ENCODE measurements at places on chromosomes 2 and 18. TPM values are rescaled to one million over a fixed set of nuclear protein-coding genes. Genes with fewer than 3 reads are reported as not detected.

The TWIST2 gene
- total RNA-seq: not detected

The RMDN2 gene
- total RNA-seq: 1.1 TPM

The TWSG1 gene
- 33.7 TPM for total RNA-seq

The GATA6 gene
- not detected for total RNA-seq

The HNMT gene
- 1.1 TPM for total RNA-seq

The C2orf15 gene
- total RNA-seq: 1.6 TPM

The SCG2 gene
- not detected for total RNA-seq

The RESP18 gene
- total RNA-seq: not detected

The CNGA3 gene
- total RNA-seq: not detected

The ZAP70 gene
- 19.1 TPM for total RNA-seq

The MYL1 gene
- total RNA-seq: not detected

The RNF144A gene
- 35.0 TPM for total RNA-seq

The SOX11 gene
- not detected for total RNA-seq

The RAX gene
- total RNA-seq: not detected

The CFLAR gene
- 118 TPM for total RNA-seq

The CD302 gene
- 16.4 TPM for total RNA-seq

The ALKAL2 gene
- not detected for total RNA-seq

The CD8A gene
- total RNA-seq: 0.27 TPM

The GCKR gene
- total RNA-seq: under 0.01 TPM

The TANC1 gene
- total RNA-seq: 7.3 TPM

The VPS54 gene
- 9.4 TPM for total RNA-seq

The ANKRD39 gene
- 11.8 TPM for total RNA-seq

The IL1R1 gene
- total RNA-seq: 0.27 TPM

The TGIF1 gene
- 56.0 TPM for total RNA-seq

The OTOS gene
- total RNA-seq: not detected

The CFAP65 gene
- not detected for total RNA-seq

The TUBB8B gene
- total RNA-seq: not detected

The POTEI gene
- total RNA-seq: not detected

The CTAGE1 gene
- not detected for total RNA-seq

The AQP4 gene
- total RNA-seq: not detected

The DSG4 gene
- total RNA-seq: not detected

The ASB18 gene
- total RNA-seq: under 0.01 TPM

The ZDBF2 gene
- 0.81 TPM for total RNA-seq

The PCARE gene
- total RNA-seq: under 0.01 TPM

The SLC4A5 gene
- total RNA-seq: 4.3 TPM

The PROC gene
- 1.1 TPM for total RNA-seq

The CPLX4 gene
- total RNA-seq: not detected

The C2orf78 gene
- total RNA-seq: not detected

The MC2R gene
- not detected for total RNA-seq

The L3MBTL4 gene
- total RNA-seq: 8.1 TPM

The MC5R gene
- total RNA-seq: not detected

The MROH2A gene
- total RNA-seq: not detected

The POTEJ gene
- under 0.01 TPM for total RNA-seq

The RASGRP3 gene
- 5.7 TPM for total RNA-seq

The TRPM8 gene
- not detected for total RNA-seq

The MAPRE3 gene
- 3.0 TPM for total RNA-seq

Data from hematopoietic multipotent progenitor cell (in vitro differentiated cells).